ENCODE measurements at places on chromosomes 12 and 14.

DNA sequence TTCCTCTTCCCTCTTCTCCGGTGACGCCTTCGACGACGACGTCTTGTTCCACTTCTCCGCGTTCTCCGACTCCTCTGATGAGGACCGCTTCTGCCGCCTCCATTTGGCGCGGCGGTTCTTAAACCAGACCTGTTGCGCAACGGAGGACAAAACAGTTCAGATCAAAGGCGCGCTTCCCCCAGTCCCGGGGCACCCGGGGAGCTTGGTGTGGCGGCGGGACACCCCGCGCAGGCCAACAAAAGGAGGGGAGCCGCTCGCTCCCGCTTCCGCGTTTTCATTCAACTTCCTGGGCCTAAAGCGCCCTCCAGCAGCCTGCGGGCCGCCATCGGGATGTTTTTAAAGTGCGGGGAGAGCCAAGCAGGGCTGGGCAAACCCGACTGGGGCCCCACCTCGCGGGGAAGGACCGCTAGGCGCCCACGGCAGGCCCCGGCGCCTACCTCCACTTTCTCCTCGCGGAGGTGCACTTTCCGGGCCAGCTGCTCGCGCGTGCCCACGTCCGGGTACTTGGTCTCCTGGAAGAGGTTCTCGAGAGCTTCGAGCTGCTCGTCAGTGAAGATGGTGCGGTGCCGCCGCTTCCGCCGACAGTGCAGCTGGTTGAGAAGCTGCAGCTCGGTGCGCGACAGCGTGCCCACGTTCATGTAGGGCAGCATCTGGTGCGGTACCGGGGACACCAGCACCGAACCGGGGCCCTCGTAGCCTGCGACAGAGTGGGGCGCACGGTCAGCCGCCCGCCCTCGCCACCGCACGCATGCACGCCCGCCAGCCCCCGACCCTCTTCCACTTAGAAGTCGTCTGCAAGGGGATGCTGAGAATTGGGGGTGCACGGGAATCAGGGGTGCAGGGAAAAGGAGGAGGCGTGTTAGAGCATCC, 1.2 kb downstream of the GSC start:
- DNase-seq = no peak

DNA sequence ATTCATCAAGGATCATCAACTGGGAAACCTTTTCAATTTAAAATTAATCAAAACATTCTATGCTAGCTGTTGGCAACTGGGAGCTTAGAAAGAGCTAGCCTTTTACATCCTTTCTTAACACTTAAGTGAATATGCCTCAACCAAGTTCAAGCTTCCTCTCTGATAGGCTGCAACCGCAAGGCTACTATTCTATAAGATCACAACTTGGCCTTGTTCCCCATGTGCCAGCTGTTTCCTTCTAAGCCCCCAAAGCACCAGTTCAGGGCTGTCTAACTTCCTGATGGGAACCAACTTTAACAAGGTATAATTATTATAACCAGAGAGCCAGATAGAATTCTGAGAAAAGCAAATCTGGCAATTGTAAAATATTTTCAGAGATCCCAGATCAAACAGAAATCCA, 37.0 kb downstream of the KCNC2 start:
- no peak for DNase-seq

DNA sequence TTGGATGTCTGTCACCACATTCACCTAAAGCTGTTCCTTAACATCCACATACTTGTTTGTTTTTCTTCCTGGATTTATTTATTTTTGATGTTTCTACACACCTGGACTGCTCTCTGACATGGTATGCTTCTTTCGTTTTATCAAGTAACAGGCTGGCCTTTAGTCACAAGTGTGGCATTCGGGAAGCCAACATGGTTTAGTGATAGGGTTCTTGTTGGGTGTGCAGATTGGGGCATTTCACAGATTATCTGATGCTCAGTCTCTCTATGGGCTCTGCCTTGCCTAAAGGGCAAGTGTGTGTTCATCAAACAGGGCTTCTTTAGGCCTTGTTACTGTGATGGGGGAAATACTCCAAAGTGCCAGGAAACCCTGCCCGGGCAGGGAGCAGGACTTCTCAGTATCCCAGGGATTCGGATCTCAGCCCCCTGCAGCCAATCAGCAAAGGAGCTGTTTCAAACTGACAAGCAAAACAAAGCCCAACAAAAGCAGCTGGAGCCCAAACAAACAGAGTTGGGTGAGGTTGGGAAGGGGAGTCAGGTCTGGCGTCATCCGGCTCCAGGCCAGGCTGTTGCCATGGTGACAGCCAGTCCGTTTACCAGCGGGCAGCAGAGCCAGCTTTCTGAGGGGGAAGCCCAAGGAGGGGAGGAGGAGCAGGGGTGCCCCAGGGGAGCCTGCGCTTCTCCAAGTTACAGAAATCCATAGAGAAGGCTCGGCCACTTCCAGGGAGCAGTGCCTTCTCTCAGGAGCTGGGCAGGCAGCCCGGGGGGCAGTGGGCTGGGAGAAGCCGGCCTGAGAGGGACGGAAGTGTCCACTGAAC, 31.9 kb downstream of the FOS start:
- DNase-seq = peak; percentile 75

GRCh38 chr12:113873740-113874139, 92.4 kb downstream of the RBM19 start:
- no peak for DNase-seq

DNA sequence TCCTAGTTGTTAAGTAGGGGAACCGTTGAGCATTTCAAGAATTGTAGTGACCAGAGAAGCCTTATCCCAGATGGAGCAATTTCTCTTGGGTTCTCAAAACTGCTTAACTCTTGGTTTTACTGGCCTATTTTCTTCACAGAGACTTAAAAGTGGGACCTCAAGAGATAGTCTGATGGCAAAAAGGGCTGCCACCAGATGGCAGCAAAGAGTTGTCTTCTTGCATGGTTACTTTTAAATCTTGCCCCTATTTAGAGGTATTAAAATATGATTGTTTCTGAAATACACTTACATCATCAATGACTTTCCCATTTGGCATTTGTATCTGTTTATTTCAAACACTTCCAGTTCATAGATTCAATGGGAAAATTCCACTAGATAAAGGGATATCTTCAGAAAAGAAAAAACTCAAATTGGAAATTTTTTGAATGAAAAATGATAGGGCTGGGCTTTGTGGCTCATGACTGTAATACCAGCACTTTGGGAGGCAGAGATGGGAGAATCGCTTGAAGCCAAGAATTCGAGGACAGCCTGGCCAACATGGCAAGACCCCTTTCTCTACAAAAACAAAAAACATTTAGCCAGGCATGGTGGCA, 69.9 kb upstream of the CNTN1 start:
- DNase-seq = no peak

DNA sequence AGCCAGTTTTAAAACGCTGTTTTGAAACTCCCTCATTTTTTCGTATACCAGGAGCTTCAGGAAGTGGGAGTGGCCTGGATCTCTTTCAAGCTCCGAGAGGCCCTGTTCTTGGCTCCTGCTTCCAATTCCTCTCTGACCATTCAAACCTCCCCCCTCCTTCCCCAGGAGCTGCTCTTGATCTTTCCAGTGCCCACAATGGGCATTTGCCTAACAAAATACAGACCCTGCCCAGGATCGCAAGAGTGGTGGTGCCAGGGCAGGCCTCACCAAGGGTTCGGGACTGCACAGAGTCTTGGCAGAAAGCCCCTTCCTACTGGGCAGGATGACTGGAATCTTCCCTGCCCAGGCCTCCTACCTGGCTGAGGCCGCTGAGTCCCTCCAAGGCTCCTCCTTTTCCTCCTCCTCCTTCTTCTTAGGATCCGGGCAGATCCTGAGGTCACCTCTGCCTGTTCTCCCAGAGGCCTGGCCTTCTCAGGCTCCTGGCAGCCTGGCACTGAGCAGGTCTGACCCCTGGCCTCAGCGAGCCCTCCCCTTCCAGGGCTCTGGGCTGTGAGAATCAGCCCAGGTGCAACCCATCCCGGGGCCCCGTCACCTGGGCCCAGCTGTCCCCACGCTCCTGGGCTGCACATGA, 46.9 kb upstream of the NOS1 start:
- peak; percentile 15 for DNase-seq

DNA sequence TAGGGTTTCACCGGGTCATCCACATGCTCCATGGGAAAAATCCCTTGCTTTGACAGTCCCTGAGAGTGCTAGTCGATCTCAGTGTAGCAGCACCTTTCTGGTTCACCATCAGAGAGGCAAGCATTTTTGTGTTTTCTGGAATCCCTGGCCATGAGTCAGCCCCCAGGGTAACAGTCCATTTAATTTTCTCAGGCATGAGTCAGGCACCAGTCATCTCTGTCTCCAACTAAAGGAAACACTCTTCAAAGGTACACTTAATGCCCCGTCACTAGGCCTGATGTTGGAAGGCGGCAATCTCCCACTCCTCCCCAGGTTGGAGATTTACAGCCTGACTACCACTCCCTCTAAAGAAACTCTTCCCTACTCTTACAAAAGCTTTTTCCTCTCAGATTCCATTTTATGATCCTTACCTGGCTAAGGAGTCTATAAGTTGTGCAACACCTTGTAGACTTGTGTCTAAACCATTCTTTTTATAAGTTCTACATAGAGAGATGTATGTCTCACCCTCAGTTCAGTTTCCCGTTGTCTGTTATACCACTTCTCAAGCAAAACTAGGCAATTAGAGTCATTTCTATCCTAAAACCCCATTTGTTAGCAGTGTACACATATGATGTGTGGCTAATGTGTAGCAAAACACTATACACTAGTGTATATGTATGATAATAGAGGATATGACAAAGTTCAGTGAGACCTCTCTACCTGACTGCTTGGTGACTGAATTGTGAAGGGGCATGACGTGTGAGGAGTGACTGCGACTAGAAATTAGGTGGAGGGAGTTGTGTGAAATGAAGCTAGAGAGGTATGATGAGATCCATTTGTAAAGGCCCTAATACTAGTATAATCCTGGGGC, 24.6 kb downstream of the TMEM19 start:
- DNase-seq = no peak

DNA sequence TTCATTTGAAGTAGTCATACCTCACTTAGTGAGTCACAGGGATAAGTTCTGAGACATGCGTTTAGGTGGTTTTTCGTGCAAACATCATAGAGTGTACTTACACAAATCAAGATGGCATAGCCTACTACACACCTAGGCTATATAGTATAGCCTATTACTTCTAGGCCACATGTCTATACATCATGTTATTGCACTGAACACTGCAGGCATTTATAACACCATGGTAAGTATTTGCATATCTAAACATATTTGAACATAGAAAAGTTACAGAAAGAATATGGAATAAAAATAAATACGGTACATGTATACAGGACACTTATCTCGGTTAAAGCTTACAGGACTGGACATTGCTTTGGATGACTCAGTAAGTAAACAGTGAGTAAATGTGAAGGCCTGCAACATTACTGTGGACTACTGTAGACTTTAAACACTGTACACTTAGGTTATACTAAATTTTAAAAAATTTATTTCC, 670.6 kb downstream of the SLC16A7 start:
- DNase-seq = no peak

DNA sequence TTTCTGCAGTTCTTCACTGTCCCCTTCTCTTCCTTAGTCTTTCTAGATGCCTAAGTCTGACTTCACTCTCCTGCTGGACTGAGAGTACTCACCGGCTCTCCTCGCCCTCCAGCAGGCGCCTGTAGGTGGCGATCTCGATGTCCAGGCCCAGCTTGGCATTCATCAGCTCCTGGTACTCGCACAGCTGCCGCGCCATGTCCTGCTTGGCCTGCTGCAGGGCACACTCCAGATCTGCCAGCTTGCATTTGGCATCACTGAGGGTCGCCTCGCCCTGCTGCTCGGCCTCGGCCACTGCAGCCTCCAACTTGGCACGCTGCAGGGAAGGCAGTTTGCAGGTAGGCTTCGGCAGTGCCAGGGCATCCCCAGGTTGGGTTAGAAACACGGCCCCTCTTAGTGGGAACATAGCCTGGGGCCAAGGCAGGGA, 5.2 kb downstream of the KRT84 start:
- no peak for DNase-seq

Measured in iPS DF 19.7 (cell line).